ENCODE measurements at places on chromosomes 5 and 9.

GRCh38 chr5:74623748-74624408 lies 16.6 kb downstream of the ENC1 start:
- no peak for DNase-seq

GRCh38 chr9:121242219-121242958 lies 25.6 kb upstream of the GSN start:
- DNase-seq, result no peak

- no peak for DNase-seq
Measured at GRCh38 chr5:56278335-56278753, 45.2 kb upstream of the ANKRD55 start.

GRCh38 chr5:146321571-146321970 lies 17.1 kb upstream of the POU4F3 start:
- DNase-seq, result no peak

GRCh38 chr5:87777877-87778276 lies 365.1 kb upstream of the CCNH start:
- DNase-seq, result no peak

GRCh38 chr5:39256477-39257235 lies 37.3 kb upstream of the FYB1 start:
- no peak for DNase-seq

DNA sequence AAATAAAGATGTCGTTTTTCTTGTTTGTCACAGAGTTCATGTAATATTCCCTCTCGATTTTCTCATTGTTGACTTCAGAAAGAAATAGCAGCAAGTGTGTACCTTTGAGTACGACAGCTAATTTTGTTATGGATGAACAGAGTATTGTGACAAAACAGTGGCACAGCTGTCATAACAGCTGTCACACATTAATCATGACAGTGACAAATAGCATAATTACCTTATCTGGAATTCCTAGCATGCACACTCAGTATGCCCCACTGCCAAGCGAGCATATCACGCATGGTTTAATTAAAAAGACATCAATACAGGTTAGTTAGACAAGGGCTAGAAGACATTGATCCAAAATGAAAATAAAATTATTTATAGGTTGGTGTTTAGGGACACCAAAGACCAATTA lies 375.1 kb downstream of the SPATA31D1 start:
- DNase-seq, result no peak

GRCh38 chr9:31119890-31120454 lies 1264.5 kb upstream of the ACO1 start:
- peak; percentile 9 for DNase-seq

DNA sequence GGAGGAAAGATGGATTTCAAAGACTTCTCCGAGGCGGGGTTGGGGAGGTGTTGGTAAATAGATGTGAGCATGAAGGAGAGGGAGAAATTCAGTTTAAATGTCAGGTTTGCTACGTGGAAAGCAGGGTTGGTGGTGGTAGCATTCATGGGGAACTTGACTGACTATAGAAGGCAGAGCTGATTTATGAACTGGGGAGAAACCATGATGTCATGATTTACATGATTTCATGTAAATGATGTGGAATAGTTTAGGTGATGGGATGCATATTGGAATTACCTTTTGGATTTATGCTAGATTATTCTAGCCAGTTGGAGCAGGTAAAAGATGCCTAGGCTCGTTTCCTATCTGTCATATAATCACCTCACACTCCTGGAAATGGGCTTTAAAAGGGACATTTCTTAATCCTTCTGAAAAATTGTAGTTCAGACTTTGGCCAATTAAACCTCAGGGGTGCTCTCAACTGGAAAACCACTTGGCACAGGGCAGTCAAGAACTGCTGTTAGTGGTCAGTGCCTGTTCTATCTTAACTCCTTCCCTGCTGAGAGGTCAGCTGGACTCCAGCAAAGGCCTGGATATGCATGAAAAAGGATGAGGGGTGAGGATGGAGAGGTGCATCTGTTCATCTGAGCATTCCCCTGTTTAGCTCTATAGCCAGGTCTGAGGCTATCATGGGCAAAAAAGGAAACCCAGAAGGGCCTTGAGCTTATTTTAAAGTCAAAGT lies 50.1 kb upstream of the BASP1 start:
- no peak for DNase-seq

- DNase-seq, result no peak
Measured at GRCh38 chr5:131356619-131357018, 92.8 kb downstream of the CDC42SE2 start.

- no peak for DNase-seq
Measured at GRCh38 chr9:134627417-134628353, 13.9 kb upstream of the COL5A1 start.

DNA sequence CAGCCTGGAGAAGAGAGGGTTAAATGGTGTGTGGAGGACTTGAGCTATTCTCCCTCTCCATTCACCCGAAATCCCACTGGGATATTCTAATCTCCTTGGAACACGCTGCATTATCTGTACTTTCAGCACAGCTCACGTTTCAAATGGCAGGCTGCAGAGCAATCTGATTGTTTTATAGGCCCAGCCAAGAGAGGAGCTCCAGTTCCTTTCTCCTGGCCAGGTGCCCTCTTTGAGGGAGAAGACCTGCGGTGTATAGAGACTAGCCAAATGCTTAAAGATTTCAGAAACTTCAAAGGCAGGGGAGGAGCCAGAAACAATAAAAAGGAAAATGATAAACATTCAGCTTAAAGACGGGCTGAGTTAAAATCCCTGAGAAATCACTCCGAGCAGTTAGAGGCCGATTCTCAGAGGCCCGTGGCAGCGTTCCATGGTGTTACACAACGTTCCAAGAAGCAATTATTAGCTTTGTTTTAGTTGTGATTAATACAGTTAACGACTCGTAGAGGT lies 564.0 kb upstream of the KLF4 start:
- DNase-seq, result no peak

- no peak for DNase-seq
Measured at GRCh38 chr5:122153774-122154173, 24.4 kb downstream of the ZNF474 start.

DNA sequence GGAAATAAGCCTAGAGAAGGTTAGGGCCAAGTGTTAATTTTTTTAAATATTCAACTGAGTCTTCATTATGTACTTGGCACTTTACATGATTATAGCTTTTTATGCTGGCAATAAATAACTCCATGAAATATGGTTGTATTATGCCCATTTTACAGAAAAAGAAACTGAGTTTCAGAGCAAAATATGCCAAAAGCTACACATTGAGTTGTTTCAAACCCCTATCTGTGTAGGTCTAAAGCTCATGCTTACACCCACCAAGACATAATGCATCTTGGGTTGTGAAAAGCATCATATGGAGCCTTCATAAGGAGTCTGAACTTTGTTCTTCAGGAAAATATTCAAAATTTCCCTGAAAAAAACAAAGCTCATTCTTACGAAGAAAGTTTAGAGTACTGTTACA lies 14.6 kb downstream of the TTLL11 start:
- DNase-seq, result no peak

GRCh38 chr9:38017149-38017884 lies 51.7 kb downstream of the SHB start:
- DNase-seq, result no peak

- no peak for DNase-seq
Measured at GRCh38 chr5:173772384-173773059, 115.6 kb upstream of the CPEB4 start.

- no peak for DNase-seq
Measured at GRCh38 chr5:149782895-149783586, 52.9 kb downstream of the PPARGC1B start.

GRCh38 chr5:117888688-117889087 lies 1099.7 kb downstream of the DTWD2 start:
- no peak for DNase-seq

GRCh38 chr9:4508246-4508906 lies 18.1 kb downstream of the SLC1A1 start:
- no peak for DNase-seq

- DNase-seq, result no peak
Measured at GRCh38 chr5:19733612-19734495, 254.1 kb downstream of the CDH18 start.
